Right renal pelvis (tissue), 4 donors: ENCODE measurements at places on chromosomes 5 and 9.

DNA sequence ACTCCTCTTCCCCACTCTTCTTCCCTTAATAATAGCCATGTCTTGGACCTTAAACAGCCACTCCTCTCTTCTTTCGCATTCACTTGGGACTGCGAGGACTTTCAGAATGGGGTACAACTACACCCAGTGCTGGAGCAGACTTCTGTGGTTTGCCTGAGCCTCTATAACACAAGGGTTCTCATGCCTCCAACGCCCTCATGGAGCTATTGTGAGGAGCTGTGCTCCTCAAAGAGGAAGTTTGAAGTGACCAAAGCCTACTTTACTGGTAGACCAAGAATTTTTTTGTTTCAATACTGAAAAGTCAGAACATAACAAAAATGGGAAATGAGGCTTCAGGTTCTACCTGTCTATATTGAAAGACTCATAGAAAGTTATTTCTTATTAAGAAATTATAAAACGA is 316.4 kb downstream of the PIK3R1 start:
- DNase-seq, result no peak

GRCh38 chr9:131289301-131290035 is at the start of gene PLPP7:
TSS of gene PLPP7 (plus strand) at chr9:131289723. CDS start at chr9:131289998, 275 bp downstream.
- DNase-seq, result no peak

GRCh38 chr5:150630461-150631325 is 9.8 kb upstream of the SYNPO start:
- no peak for DNase-seq

DNA sequence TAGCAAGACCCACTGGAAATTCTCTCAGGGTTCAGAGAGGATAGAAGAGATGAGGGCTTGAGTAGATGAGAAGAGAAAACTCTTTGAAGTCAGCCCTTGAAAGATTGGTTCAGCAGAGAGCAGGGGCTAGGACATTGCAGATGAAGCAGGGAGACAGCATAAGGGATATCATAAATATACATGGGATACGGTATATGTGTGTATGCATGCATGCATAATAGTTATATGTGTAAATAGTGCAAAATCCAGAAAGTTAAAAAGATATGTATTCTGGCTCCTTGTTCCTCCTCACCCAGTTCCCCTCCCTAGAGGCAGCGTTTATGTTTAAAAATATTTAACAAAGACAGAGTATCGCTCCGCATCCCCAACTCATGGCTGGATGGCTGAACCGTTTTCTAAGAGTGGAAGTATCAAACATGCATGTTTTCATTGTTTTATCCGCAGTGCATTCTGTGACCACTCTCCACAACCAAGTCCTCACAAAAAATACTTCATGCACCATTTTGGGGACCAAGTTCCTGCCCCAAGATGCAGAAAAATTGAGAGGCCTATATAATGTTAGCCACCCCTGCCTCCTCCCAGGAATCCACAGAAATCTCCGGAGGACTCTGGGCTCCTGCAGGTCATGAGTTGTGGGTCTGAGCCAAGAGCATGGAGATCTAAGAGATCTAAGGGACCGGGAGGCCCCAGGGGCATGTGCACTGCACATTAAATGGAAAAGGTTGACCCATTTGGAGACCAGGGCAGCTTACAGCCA is 119.5 kb downstream of the MTX3 start:
- no peak for DNase-seq

GRCh38 chr9:91193658-91194391 is 167.9 kb downstream of the AUH start:
- DNase-seq, result peak; percentile 73

DNA sequence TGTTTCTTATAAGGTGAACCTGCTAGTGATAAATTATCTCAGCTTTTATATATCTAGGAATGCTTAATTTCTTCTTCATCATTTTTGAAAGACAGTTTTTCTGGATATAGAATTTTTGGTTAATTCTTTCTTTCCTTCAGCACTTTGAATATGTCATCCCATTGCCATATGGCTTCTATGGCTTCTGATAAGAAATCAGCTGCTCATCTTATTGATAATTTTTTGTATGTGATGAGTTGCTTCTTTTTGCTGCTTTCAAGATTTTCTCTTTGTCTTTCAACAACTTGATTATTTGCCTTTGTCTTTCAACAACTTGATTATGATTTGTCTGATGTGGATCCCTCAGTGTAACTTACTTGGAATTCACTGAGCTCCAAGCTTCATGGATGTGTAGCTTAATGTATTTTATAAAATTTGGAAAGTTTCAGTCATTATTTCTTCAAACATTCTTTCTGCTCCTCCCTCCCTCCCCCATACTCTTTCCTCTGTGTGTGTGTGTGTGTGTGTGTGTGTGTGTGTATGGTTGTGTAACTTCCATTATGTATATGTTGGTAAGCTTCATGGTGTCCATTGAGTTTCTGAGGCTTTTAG is 243.9 kb downstream of the TLE1 start:
- DNase-seq, result no peak

GRCh38 chr5:179231309-179231708 is 114.0 kb downstream of the ADAMTS2 start:
- no peak for DNase-seq

GRCh38 chr5:67494186-67494855 is 297.7 kb upstream of the CD180 start:
- DNase-seq, result no peak

DNA sequence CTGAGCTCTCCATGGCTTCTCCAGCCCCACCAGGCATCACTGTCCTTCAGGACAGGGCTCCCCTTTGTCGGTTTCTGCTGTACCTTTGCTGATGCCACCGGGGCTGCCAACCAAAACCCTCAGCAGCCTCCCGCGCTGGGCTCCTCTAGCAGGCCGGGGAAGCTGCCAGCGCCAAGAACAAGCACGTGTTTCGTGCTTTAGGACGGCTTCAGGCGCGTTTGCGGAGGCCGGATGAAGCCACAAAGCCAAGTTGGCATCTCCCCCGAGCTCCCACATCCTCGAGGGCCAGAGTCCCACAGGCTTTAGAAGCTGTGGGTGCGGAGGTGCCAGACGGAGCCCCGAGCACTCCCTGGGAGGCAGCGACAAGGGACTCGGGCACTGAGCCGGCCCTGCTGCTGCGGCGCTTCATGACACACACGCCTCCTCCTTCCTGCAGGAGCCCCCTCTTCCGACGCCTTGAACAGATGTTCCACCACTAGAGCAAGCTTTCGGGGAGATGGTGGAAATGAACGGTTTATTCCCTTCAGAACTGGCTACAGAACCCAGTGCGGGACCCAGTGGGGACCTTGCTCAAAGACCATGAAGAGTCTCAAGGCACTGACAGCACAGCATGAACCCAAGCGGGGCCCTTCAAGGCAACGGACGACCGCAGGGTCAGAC is 36.7 kb downstream of the SARDH start:
- DNase-seq, result no peak

DNA sequence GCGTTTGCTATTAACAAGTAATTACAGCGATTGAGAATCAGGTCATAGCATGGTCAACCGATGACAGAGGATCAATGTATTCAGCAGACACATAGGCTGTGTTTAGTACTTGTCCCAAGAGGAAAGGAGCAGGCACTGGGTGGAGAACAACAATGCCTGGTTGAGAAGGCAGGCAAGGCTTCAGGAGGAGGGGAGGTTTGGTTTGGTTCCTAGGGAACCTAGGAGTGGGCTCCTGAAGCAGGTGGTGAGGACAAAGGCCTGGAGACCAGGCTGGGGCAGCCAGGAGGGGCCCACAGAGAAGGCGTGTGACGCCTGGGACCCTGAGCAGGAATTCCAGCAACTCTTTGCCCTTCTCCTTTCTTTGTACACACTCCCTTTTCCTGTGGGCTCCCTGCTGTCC is 195.6 kb downstream of the SPOCK1 start:
- DNase-seq, result no peak

DNA sequence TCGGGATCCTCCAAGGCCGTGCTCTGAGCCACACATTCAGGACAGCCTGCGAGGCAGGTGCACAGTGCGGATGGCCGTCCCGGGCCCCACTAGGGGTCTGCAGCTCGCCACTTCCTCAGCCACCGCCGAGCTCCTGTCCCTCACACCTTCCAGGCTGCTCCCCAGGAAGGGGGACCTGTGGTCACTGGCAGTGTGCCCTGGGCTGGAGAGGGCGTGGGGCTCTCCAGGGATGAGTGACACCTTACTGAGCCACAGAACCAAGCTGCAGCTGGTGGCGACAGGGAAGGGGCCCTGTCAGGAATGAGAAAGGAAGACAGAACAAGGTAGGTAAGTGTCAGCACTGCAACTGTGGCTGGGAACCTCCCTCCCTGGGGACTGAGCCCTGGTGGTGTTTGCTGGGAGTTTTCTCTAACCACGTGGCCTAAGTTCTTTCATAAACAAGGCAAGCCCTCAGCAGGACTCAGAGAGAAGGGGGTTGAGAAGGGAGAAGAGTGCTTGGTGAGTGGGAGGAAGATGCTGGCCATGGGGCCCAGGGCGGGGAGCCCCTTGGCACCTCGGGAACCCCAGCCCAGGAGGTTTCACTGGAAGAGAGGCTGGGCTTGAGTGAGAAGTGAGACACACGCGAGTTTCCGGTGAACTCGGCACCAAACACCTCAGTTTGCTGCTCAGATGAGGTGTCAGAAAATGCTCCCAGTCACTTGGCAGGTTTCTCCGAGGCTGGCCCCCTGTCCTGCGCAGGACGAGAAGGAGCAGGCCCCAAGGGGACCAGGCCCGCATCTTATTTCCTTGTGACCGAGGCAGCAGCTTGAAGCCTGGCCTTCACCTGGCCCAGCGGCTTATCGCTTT is 5.2 kb downstream of the IL13 start:
- DNase-seq, result no peak

GRCh38 chr5:96687812-96688453 is 25.8 kb downstream of the CAST start:
- DNase-seq, result no peak

DNA sequence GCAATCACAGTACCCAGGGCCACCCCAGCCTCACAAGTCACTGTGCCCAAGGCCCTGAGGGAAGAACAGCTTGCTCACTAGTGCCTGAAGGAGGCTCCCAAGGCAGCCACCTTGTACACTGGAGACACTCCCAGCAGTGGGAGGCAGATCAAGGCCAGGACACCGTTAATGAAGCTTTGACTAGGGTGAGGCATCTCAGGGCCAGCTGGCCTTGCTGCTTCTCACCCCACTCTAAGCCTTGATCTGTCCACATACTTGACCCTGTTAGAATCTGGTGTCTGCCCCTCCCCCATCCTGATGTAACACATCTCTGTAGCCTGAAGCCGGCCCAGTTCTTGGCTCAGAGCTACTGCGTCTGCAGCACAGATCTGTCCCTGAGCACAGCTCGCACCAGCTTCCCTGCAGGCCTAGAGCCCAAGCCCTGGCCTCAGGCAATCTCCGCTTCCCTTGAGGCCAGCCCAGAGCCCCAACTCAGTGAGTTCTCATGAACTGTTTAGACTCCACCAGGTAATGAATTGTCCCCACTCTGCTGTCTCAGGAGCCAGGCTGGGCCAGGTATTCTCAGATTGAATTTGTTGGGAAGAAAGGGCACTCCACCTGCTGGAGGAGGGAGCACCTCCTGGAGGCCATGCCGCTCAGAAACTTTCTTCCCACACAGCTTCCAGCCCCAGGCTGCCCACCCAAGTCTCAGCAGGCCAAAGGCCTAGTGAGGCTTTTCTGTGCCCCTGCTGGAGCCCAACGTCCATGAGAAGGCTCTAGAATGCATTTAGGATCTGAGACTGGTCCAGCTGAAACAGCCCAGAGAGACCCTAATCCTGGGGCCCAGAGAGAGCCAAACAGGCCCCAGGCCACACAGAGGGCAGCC is 13.4 kb upstream of the JADE2 start:
- DNase-seq, result no peak

- no peak for DNase-seq
Measured at GRCh38 chr9:92962303-92962649, 15.0 kb downstream of the FGD3 start.

GRCh38 chr9:17865881-17866280 is 287.0 kb downstream of the SH3GL2 start:
- no peak for DNase-seq

GRCh38 chr9:111683392-111683791 is 22.0 kb downstream of the GNG10 start:
- no peak for DNase-seq

DNA sequence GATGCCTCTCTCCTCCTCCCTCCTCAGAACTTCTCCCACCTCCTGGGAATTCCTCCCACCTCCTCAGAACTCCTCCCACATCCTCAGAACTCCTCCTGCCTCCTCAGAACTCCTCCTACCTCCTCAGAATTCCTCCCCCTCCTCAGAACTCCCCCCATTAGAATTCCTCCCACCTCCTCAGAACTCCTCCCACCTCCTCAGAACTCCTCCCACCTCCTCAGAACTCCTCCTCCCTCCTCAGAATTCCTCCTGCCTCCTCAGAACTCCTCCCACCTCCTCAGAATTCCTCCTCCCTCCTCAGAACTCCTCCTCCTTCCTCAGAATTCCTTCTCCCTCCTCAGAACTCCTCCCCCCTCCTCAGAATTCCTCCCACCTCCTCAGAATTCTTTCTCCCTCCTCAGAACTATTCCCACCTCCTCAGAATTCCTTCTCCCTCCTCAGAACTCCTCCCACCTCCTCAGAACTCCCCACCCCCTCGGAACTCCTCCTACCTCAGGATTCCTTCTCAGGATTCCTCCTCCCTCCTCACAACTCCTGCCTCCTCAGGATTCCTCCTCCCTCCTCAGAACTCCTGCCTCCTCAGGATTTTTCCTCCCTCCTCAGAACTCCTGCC is 23.9 kb downstream of the SLC46A2 start:
- DNase-seq, result no peak

DNA sequence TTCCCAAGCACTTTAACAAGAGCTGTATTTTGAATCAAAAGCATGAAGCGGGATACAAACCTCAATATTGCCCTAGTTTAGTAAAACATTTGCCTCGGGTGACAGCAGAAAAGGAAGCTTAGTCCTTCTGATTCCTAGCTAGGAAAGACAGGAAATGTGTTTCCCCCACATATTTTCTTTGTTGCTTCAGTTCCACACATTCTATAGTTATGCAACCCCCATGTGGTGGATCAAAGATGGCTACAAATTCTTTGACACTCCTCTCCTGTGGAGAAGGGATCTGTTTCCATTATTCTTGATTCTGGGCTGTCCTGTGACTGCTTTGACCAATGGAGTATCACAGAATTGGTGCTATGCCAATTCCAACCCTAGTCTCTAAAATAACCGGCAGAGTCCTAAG is 89.1 kb upstream of the SLC30A5 start:
- no peak for DNase-seq

DNA sequence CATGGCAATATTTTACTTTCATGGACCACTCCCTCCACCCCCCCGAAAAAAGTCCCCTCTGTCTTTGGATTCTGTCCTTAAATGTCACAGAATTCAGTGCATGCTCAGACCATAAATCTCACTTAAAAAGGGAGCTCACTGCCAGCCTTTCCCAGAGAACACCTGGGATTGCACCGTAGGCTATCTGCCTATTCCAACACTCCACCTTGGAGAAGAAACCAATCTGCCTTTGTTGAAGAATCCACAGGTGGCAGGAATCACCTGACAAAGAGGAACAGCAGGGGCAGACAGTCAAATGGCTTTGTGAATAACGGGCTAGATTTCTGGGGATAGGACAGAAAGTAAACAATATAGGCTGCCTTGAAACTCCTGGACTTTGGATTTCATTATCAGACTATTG is 306.7 kb upstream of the BRINP1 start:
- DNase-seq, result no peak

DNA sequence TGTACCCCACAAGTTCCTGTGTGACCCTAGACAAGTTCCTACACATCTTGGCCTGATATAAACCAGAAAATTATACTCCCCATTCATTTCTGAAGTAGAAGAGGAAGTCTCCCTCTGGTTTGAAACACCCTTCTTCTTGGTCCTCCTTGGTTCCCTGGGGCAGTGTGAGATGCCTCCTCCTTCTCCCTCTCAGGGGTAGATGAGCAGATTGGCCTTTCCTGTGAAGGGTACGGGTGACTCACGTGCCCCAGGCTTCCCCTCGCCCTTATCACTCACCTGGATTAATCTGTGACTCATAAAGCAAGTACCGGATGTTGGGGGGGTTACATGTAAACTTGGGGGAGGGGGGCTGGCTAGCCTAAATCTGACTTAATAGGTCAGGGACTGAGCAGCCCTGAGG is 11.1 kb upstream of the AQP3 start:
- no peak for DNase-seq
